Thyroid gland (tissue), 4 donors: ENCODE measurements at places on chromosomes 1 and 21. TPM values are rescaled to one million over a fixed set of nuclear protein-coding genes. Genes with fewer than 3 reads are reported as not detected.

CDC42BPA gene
- 50.0 TPM for total RNA-seq

GRCh38 chr1:221025956-221026355 is 146.7 kb downstream of the HLX start:
- H3K4me1 ChIP-seq: peaks cover 6% of the 10 kb centered on the region
- H3K27me3 ChIP-seq: no peaks in the 10 kb centered on the region
- no peak for DNase-seq
- no peak overlapping the region for H3K27ac ChIP-seq

- H3K36me3 ChIP-seq: no peaks in the 10 kb centered on the region
- H3K27ac ChIP-seq: no peak overlapping the region
- no peaks in the 10 kb centered on the region for H3K4me1 ChIP-seq
- DNase-seq: no peak
Measured at GRCh38 chr21:34715985-34716596, 47.3 kb downstream of the CLIC6 start.

CDC20 gene
- 1.2 TPM for total RNA-seq

GRCh38 chr1:65150108-65150463 is 2.1 kb downstream of the AK4 start:
- H3K4me1 ChIP-seq: peaks cover 5% of the 10 kb centered on the region
- no peaks in the 10 kb centered on the region for H3K36me3 ChIP-seq
- no peak for DNase-seq
- H3K27ac ChIP-seq: no peak overlapping the region
- H3K27me3 ChIP-seq: no peaks in the 10 kb centered on the region

GPA33 gene
- total RNA-seq: not detected

GRCh38 chr1:157025856-157026255 is 19.7 kb downstream of the ARHGEF11 start:
- no peak overlapping the region for H3K27ac ChIP-seq
- H3K4me1 ChIP-seq: peaks cover 5% of the 10 kb centered on the region
- no peaks in the 10 kb centered on the region for H3K27me3 ChIP-seq
- H3K4me3 ChIP-seq: no peak overlapping the region
- no peaks in the 10 kb centered on the region for H3K36me3 ChIP-seq
- no peak for DNase-seq

DNA sequence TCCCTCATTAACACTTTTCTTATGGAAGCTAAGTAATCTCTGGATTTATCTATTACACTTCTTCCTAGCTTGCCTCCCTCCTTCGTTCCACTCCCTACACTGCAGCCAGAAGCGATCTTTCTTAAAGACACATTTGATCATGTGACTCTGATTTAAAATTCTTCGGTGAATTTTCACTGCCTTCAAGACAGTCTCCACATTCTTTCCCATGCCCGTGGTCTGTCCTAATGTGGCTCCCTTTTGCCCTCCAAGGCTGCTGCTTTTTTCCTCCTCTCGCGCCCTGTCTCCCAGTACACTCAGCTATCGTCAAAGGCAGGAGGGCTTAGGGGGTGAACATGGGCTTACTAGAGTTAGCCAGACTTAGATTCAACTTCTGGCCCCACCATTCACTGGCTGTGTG is 64.4 kb downstream of the SDCCAG8 start:
- no peak for DNase-seq
- no peaks in the 10 kb centered on the region for H3K27me3 ChIP-seq
- H3K36me3 ChIP-seq: peaks cover 3% of the 10 kb centered on the region
- peaks cover 27% of the 10 kb centered on the region for H3K4me1 ChIP-seq
- H3K4me3 ChIP-seq: no peak overlapping the region

PRELP gene
- total RNA-seq: 32.2 TPM

PPM1J gene
- 3.7 TPM for total RNA-seq

DNA sequence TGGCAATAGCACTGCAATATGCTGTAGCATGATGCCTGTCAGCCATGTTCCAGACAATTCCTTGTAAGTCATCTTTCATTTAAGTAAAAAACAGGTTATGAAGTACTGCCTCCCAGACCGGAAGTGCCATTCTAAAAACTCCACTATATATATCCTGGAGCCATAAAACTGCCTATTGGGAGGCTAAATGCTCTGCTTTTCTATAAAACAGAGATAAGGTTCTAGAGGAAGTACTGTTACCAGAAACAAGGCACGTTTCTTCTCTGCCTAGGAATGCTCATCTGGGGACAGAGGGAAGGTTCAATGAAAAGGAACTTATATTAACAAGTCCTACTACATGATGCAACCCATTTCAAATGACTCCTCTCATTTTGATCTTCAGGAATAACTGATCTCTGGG is 66.8 kb downstream of the GPR137B start:
- no peaks in the 10 kb centered on the region for H3K27me3 ChIP-seq
- no peak for DNase-seq
- no peaks in the 10 kb centered on the region for H3K36me3 ChIP-seq
- no peak overlapping the region for H3K4me3 ChIP-seq
- H3K27ac ChIP-seq: no peak overlapping the region

ANKRD65 gene
- 2.3 TPM for total RNA-seq
